ENCODE measurements at places on chromosomes 5 and 9. TPM values are rescaled to one million over a fixed set of nuclear protein-coding genes. Genes with fewer than 3 reads are reported as not detected.

AUH gene
- total RNA-seq = 12.1 TPM

LIX1 gene
- not detected for total RNA-seq

SHISAL2B gene
- not detected for total RNA-seq

CNTNAP3 gene
- 18.5 TPM for total RNA-seq

SLC6A19 gene
- total RNA-seq = not detected

FREM1 gene
- not detected for total RNA-seq

PCDHGB3 gene
- 8.4 TPM for total RNA-seq

ACOT12 gene
- total RNA-seq = not detected

DBH gene
- not detected for total RNA-seq

FAM13B gene
- total RNA-seq = 24.5 TPM

MEGF9 gene
- 9.6 TPM for total RNA-seq

STK32A gene
- not detected for total RNA-seq

ORM2 gene
- total RNA-seq = not detected

CA9 gene
- not detected for total RNA-seq

PLPP7 gene
- total RNA-seq = 1.8 TPM

TAF1L gene
- not detected for total RNA-seq

PCDH1 gene
- total RNA-seq = 196 TPM

ERAP2 gene
- 141 TPM for total RNA-seq

OR13J1 gene
- total RNA-seq = not detected

STC2 gene
- total RNA-seq = 6.6 TPM

C8G gene
- not detected for total RNA-seq

MOB3B gene
- total RNA-seq = 2.0 TPM

CCDC187 gene
- not detected for total RNA-seq

SLC6A18 gene
- total RNA-seq = not detected

MYORG gene
- 3.9 TPM for total RNA-seq

KIAA1958 gene
- 5.4 TPM for total RNA-seq

GSN gene
- total RNA-seq = 608 TPM

SPINK5 gene
- total RNA-seq = 0.06 TPM

RLN2 gene
- total RNA-seq = 0.16 TPM

SCGB3A2 gene
- total RNA-seq = not detected

BRINP1 gene
- 0.16 TPM for total RNA-seq

PCDHGA9 gene
- 0.97 TPM for total RNA-seq

UNC13B gene
- 33.4 TPM for total RNA-seq

TBCA gene
- 67.3 TPM for total RNA-seq

HDHD3 gene
- 6.5 TPM for total RNA-seq

OR13F1 gene
- total RNA-seq = not detected

TSLP gene
- 0.06 TPM for total RNA-seq

CYSRT1 gene
- 0.16 TPM for total RNA-seq

GNA14 gene
- total RNA-seq = 2.6 TPM

RPS23 gene
- total RNA-seq = 4,623 TPM

NR5A1 gene
- not detected for total RNA-seq

SLC6A3 gene
- not detected for total RNA-seq

LIFR gene
- 50.7 TPM for total RNA-seq

ISCA1 gene
- total RNA-seq = 16.2 TPM

CDX1 gene
- not detected for total RNA-seq

IFNE gene
- total RNA-seq = 0.16 TPM

PLEKHG4B gene
- total RNA-seq = not detected

Data from bladder microvascular endothelial cell (primary cell).